ENCODE measurements at places on chromosomes 2 and 18. TPM values are rescaled to one million over a fixed set of nuclear protein-coding genes. Genes with fewer than 3 reads are reported as not detected.

DNA sequence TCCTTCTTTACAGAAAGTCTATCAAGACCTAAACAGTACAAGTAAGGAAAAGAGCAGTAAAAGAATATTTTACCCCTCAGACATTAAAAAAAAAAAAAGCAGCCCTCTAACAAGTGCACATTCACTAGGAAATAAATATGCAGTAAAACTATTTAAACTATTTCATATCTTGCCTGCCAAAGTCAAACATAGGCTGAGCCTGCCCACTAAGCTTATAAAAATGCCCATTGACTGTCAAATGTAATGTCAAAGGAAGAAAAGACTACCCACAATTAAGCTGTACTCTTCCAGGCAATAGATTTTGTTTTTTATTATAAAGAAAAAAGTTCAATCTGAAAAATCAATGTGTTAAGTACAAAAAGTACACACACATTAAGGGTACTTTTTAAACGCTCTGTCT, 11.8 kb downstream of the ALS2 start:
- H3K4me3 ChIP-seq: no peak overlapping the region
- H3K36me3 ChIP-seq: peaks cover 6% of the 10 kb centered on the region
- H3K4me1 ChIP-seq: peaks cover 5% of the 10 kb centered on the region
- no peak overlapping the region for H3K27ac ChIP-seq

DNA sequence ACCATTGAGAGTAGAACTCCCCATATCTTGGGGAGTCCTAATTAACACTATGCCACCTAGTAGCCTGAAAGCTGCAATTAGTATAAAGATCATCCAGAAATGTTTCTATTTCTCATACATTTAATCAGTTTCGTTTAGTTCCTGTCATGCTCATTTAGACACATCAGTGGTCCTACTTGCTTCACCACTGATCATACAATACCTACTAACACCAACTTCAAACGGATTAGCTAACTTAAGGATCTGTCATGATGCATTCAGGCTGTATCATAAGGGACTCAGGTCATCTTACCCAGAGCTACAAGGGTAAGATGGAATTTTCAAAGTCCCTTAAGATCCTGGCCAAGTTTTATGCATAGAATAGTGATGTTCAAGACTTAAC, 6.8 kb downstream of the SRSF7 start:
- peaks cover 79% of the 10 kb centered on the region for H3K36me3 ChIP-seq
- H3K27ac ChIP-seq: peak overlapping the region; percentile 47
- H3K4me3 ChIP-seq: no peak overlapping the region
- peaks cover 78% of the 10 kb centered on the region for H3K4me1 ChIP-seq
- H3K27me3 ChIP-seq: no peaks in the 10 kb centered on the region

FBXO48 gene
- total RNA-seq: 5.0 TPM

DNA sequence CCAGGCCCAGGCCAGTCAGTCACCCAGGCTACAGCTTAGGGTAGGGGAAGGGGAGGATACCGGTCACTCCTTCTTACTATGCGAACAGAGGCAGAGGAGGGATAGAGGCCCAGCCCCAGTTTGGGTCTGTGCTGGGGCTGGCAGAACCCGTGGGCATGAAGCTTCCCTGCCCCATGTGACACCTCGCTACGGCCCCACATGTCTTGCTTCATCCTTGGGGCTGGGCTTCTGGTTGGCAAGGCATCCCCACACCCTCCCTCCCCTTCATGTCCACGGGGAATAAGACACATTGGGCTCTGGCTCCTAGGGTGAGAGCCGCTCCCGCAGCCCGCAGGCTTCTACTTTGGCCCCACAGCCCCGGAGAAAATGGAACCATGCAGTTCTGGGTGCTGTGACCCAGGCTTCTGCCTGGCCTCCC, 32.4 kb downstream of the HS1BP3 start:
- H3K27ac ChIP-seq: no peak overlapping the region
- H3K36me3 ChIP-seq: peaks cover 3% of the 10 kb centered on the region

DNA sequence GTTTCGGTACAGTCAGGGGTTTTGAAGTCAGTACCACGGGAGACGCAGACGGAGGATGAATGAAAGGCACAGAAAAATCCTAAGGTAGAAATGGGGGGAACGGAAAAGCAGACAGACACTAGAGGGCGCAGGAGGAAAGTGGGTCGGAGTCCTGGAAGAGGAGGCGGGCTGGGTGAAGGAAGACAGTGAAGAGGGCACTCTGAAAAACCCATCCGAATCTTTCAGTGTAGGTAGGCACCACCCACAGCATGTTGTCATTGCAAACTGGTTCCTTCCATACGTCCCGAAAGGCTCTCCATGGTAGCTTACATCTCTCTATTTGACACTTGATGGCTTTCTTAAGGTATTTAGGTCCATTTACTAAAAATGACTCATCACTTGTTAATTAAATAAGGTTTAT, 18.5 kb upstream of the ZNF236 start:
- peaks cover 18% of the 10 kb centered on the region for H3K4me1 ChIP-seq
- no peak overlapping the region for H3K4me3 ChIP-seq
- no peaks in the 10 kb centered on the region for H3K36me3 ChIP-seq
- H3K27ac ChIP-seq: no peak overlapping the region

MC2R gene
- total RNA-seq: not detected

- DNase-seq: no peak
- no peaks in the 10 kb centered on the region for H3K36me3 ChIP-seq
- no peak overlapping the region for H3K27ac ChIP-seq
Observed at GRCh38 chr18:44135741-44136140, 544.9 kb upstream of the SETBP1 start.

DNA sequence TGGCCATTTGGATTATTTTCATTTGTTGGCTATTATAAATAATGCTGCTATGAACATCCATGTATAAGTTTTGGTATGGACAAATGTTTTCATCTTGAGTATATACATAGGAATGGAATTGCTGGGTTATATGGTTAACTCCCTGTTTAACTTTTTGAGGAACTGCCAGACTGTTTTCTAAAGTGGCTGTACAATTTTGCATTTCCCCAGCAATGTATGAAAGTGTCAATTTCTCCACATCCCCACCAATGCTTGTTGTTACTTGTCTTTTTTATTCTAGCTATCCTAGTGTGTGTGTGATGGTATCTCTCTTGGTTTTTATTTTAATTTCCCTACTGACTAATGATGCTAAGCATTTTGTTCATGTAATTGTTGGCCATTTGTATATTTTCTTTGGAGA, 90.6 kb upstream of the CYP26B1 start:
- peaks cover 6% of the 10 kb centered on the region for H3K4me1 ChIP-seq
- no peak overlapping the region for H3K27ac ChIP-seq
- H3K27me3 ChIP-seq: no peaks in the 10 kb centered on the region
- no peak for DNase-seq
- no peaks in the 10 kb centered on the region for H3K36me3 ChIP-seq

- H3K4me1 ChIP-seq: peaks cover 12% of the 10 kb centered on the region
- no peaks in the 10 kb centered on the region for H3K27me3 ChIP-seq
- DNase-seq: no peak
- peaks cover 15% of the 10 kb centered on the region for H3K36me3 ChIP-seq
Observed at GRCh38 chr2:102010902-102011301, 19.1 kb downstream of the IL1R2 start.

DNA sequence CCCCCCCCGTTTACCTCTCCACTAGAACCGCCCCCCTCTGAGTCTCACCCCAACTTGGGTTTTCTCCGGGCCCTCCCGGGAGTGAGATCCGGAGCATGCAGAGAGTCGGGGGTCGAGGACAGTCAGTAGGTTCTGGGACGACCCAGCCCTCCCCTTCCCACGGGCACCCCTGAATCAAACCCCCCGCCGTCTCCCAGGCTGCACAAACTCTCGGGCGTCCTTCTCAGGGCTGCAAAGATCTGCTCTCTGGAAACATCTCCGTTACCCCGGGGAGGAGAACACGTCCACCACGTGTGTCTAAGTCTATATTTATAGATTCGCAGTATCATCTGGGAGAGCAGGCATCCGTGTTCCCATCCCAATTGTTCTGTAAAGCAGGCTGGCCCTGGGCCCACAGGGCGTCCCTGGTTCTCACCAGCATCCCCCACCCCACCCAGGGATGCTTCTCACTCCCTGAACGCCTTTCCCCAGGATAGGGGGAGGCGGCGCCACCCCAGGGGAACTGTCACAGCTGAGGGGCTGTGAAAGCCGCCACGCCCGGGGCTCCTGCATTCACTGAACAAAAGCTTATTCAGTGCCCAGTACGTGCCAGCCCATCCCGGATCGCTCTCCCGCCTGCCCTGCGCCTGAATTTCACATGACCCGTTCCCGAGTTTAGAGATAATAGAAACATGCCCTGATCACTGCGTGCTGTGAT, 765 bp upstream of the DIPK1C start:
- peaks cover 6% of the 10 kb centered on the region for H3K4me1 ChIP-seq
- no peak for DNase-seq
- no peak overlapping the region for H3K4me3 ChIP-seq
- H3K36me3 ChIP-seq: no peaks in the 10 kb centered on the region
- no peak overlapping the region for H3K27ac ChIP-seq
- peaks cover 59% of the 10 kb centered on the region for H3K27me3 ChIP-seq

GRCh38 chr2:220270481-220271070, 643.1 kb downstream of the SLC4A3 start:
- no peak for DNase-seq
- H3K4me1 ChIP-seq: no peaks in the 10 kb centered on the region
- no peak overlapping the region for H3K27ac ChIP-seq
- no peaks in the 10 kb centered on the region for H3K27me3 ChIP-seq
